Suppressor macrophage (primary cell): ENCODE measurements at places on chromosomes 5 and 9.

- no peak for DNase-seq
Measured at GRCh38 chr9:16070455-16071145, 517.8 kb downstream of the CCDC171 start.

- DNase-seq, result no peak
Measured at GRCh38 chr5:156783092-156783491, 67.0 kb upstream of the PPP1R2B start.

DNA sequence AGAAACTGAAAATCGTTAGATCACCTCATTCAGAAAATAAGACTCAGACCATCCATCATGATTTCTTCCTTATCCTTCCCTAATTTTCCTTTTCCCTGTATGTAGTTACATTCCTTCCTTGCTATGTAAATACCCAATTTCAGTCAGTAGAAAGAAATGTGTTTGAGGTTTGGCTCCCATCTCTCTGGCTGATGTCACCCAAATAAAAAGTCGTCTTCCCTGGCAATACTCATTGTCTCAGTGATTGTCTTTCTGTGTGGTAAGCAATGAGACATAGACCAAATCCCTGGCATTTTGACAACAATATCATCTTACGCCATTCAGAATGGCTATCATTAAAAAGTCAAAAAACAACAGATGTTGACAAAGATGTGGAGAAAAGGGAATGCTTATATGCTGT, 303.9 kb upstream of the EDIL3 start:
- DNase-seq, result no peak

- DNase-seq, result peak; percentile 56
Measured at GRCh38 chr5:10595672-10596309, 31.9 kb downstream of the ANKRD33B start.

DNA sequence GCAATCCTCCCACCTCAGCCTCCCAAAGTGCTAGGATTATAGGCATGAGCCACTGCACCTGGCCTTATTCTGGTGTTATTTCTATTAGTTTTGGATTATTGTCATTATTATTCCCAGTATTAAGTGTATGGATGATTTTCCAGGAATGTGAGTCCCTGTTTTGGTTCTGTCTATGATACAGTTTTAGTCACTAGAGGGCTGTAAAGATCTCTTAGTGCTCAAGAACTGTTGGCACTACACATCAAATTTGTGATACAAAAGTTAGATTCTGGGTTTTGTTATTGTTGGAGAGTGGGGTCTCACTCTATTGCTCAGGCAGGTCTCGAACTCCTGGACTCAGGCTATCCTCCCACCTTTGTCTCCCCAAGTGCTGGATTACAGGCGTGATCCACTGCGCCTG, 12.1 kb downstream of the CCL28 start:
- DNase-seq, result no peak

GRCh38 chr5:171966270-171966669, 40.2 kb downstream of the FBXW11 start:
- DNase-seq, result no peak

DNA sequence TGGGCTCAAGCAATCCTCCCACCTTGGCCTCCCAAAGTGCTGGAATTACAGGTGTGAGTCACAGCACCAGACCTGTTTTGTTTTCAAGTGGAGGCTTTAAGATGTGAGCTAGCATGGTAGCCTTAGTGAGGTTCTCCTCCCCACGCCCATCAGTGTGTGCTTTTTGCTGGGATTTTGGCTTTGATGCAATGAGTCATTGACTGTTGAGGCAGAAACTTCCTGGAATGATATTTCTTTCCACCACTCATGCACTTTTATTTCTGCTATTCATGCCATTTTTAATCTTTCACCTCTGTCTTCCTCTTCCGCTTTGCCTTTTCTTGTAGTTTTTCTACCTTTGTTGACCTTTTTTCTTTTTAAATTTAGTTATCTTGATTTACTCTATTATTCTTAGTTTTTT, 4.2 kb upstream of the NFIL3 start:
- peak; percentile 74 for DNase-seq

- DNase-seq, result no peak
Measured at GRCh38 chr9:133540698-133541025, 6.2 kb downstream of the ADAMTSL2 start.

GRCh38 chr9:114823441-114823840, 17.6 kb upstream of the TNFSF15 start:
- DNase-seq, result no peak

DNA sequence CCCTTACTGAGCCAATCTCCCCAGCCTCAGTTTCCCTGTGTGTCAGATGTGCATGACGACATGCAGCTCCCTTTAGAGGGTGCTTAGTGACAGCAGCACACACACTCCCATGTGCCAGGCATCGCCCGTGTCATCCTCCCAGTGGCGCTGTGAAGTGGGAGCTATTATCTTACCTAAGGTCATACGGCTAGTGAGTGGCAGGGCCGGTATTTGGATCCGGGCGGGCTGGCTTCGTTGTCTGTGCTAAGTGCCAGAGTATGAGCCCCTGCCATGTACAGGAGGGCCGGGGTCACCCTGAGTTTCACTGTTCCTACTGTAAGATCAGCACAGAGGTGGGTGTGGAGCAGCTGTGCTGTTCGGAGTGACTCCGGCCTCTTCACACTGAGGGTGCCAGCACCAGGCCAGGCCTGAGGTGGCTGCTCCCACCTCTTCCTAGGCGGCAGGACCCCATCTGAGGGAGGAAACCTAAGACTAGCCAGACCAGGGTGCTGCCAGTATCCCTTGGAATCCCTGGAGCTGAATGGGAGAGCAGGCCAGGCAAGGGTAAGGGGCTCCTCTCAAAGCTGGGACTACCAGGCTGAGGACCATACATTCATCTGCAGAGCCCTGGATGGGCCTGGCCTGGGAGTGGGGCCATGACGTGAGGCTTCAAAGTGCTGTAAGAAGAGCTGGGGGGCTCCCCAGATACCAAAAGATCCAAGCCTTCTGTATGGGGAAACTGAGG, 22.5 kb downstream of the AQP7 start:
- DNase-seq, result no peak

- no peak for DNase-seq
Measured at GRCh38 chr9:135095470-135096407, 8.3 kb downstream of the OLFM1 start.

- DNase-seq, result no peak
Measured at GRCh38 chr9:36135741-36136271, 727 bp upstream of the GLIPR2 start.

GRCh38 chr9:121676926-121677325, 25.5 kb downstream of the DAB2IP start:
- no peak for DNase-seq

DNA sequence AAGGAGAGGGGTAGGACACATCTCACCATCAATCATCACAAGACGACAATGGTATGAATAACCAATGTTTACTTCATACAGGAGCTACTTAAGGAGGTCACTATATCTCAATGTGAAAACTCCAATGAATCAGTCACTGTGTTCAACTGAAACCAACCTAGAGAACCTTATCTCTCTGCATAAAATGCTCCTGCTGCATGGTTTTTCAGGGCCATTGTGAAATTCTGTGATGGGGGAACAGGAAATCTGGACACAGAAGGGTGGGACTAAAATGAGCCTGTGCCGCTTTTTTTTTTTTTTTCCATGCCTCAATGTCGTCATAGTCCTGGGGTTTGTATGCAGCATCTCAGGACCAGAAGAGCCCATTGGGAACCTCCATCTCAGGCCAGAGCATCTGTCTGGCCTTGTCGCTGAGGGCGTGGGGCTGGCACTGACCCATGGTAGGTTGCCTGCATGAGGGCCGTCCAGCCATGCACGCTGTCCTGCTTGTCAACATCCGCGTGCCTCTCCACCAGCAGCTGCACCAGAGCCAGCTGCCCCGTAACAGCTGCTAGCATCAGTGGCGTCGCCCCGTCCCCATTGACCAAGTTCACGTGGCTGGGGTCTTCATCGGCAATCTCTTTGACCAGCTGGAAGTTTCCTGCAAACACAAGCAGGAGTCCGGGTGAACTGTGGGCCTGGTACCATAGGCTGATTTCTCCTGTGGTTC, 12.7 kb downstream of the ANKS6 start:
- no peak for DNase-seq

- DNase-seq, result no peak
Measured at GRCh38 chr5:154486427-154486866, 8.4 kb upstream of the HAND1 start.

GRCh38 chr9:103991001-103991400, 103.1 kb upstream of the SMC2 start:
- no peak for DNase-seq

GRCh38 chr9:31916591-31917241, 467.7 kb upstream of the ACO1 start:
- DNase-seq, result no peak

DNA sequence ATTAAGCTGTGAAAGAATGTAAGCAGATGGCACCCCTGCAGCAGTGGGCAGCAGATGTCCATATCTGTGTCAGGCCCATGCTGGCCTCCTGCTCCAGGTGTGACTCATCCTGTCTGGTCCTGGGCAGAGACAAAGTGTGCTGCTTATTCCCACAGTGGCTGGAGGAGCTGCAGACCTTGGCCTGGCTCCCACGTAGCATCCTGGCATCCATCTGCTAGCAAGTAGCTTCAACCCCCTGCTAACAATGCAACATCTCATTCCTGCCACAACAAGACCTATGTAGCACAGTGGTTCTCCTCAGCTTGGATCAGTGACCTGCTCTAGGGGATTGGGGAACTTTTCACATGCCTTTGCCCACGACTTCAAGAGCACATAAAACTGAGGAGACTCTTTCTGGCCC, 126.4 kb upstream of the SLC12A2 start:
- no peak for DNase-seq

- no peak for DNase-seq
Measured at GRCh38 chr5:149048811-149049210, 14.1 kb downstream of the SH3TC2 start.

DNA sequence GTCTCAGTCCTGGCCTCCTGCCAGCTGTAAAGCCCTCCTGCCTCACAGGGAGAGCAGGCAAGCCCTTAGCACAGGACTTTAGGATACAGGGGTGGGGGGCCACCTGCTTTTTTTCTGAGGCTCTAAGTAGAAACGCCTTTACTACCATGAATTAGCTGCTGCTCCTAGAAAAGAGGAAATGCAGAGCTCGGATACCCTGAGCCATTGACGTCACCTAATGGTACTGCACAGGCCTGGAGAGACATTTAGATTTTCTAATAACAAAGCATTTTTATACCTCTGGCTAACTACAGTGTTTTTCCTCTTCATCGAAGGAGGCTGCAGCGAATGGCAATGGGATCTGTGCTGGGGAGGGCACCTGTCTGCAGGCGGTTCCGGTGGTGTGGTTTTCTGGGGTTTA, 137.0 kb downstream of the WDR41 start:
- DNase-seq, result no peak

DNA sequence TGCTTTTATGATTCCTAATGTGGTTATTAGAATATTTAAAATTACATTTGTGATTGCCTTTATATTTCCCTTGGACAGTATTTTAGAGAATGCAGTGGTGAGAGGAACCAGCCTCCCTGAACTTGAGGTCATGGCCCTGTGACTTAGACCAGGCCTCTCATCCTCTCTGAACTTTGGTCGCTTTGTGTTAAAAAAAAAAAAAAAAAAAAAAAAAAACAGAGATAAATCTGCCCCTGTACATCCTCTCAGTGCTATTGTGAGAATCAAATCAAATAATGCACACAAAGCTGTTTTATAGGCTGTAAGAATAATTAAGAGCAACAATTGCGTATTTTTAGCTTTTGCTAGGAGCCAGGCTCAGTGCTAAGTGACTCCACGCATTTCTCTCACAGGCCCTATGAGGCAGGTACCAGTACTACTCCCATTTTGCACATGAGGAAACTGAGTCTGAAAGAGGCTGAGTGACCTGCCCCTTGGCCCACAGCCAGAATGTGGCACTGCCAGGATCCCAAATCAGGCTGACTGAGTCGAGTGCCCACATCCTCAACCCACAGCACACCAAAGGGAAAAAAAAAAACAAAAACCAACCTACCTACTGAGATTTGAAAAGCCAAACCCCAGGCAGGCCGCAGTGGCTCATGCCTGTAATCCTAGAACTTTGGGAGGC, 110.3 kb upstream of the LARP1 start:
- DNase-seq, result no peak

DNA sequence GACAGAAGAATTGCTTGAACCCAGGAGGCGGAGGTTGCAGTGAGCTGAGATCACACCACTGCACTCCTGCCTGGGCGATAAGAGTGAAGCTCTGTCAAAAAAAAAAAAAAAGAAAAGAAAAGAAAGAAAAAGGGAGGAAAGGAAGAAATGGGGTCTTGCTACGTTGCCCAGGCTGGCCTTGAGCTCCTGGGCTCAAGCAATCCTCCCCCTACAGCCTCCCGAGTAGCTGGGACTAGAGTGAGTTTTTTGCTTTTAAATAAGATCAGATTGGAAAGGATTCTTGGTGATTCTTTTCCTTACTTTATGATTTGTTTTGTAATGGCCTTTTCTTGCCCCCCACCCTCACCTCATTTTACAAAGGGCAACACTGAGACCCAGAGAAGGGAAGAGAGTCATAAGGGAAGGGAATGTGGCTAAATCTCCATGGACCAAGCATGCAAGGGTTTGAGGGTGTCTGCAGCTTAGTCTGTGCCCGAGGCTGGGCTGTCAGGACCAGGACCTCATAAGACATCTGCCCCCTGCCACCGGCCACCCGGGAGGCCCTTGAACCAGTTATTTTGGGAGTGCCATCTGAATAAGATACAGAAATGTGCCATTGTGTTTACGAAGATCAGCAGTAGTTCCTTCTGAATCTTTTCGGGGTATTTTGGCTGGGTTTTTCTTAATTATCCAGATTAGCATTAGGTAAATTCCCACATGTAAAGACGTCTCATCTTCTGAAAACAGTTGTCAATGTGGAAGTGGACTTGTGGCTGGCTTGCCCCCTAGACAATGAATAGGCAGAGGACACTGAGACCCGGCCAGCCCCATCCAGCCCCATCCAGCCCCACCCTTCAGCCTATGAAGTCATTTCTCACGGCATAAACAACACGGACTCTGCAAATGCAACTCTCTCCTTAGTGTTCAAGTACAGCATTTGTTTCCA, 44.5 kb upstream of the GRHPR start:
- no peak for DNase-seq

- peak; percentile 10 for DNase-seq
Measured at GRCh38 chr9:126986506-126986951, 71.9 kb downstream of the RALGPS1 start.

DNA sequence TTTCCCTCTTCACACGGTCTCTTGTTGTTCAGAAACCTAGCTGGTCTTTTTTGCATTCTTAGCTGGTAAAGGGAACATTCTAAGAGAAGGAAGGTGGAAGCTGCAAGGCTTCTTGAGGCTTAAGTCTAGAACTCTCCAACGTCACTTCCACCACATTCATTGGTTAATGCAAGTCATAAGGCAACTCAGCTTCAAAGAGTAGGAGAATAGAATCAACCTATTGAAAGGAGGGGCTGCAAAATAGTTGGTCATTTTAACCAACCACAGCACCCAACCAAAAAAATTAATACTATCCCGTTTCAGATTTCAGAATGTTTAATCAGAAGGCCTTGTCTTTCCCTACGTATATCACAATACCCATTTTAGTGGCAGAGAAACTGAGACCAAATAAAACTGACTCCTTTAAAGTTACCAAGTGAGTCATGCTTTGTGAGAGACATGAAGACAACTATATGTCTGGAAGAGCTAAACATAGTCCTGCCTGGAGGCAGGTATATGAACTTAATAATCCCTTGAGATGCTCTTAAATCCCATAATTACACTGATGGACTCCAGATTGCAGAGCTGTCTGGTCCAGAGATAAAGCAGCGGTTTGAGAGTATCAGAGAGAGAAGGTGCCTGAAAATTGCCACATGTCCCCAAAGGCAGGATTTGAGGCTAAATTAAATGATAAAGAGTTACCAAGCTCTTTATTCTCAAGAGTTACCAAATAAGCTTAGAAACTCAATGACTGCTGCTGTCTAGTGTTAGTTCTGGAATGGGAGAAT, 14.4 kb downstream of the DOCK8 start:
- no peak for DNase-seq

- no peak for DNase-seq
Measured at GRCh38 chr5:102216678-102217077, 79.4 kb downstream of the SLCO4C1 start.

- DNase-seq, result peak; percentile 9
Measured at GRCh38 chr9:106864373-106865143, 1.6 kb downstream of the ZNF462 start.
